ENCODE measurements at places on chromosomes 4 and X. TPM values are rescaled to one million over a fixed set of nuclear protein-coding genes. Genes with fewer than 3 reads are reported as not detected.

DNA sequence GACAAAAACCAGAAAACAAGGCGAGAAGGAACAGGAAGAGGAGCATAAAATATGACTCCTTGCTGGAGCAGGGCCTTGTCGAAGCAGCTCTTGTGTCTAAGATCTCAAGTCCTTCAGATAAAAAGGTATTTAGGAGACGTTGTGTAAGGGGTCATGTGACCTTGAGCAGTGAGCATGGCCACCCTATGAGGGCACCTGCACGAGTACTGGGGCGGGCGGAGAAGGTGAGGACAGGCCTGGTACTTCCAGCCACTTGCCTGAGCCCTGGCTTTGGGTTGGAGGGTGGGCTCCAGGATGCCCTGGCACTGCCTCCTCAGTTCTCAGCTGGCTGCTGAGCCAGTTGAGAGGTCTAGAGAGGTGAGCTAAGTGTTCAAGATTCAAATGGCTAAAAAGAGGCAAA lies 29.9 kb downstream of the NSD2 start:
- H3K27me3 ChIP-seq, result no peaks in the 10 kb centered on the region
- no peak for DNase-seq
- peaks cover 10% of the 10 kb centered on the region for H3K36me3 ChIP-seq
- no peaks in the 10 kb centered on the region for H3K4me1 ChIP-seq

GRCh38 chrX:129786210-129786651 lies 6.5 kb downstream of the SASH3 start:
- no peaks in the 10 kb centered on the region for H3K27me3 ChIP-seq
- no peaks in the 10 kb centered on the region for H3K36me3 ChIP-seq
- H3K4me1 ChIP-seq, result no peaks in the 10 kb centered on the region

DNA sequence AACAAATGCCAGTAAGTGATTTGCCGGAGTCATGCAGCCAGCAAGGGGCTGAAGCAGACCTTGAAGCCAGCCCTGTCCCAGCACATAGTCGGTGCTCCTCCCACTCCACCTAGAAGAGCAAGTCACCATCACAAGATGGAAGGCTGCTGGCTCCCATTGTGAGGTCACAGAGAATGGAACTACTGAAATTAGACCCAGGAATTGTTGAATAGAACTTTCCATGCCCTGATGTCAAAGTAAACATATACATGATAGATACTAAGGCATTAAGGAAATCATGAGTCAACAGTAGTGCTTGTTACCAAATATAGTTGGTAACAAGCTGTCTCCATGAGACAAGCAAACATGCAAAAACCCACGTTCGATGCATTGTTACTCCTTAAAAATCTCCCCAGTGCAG lies 177.1 kb upstream of the MID1 start:
- H3K4me1 ChIP-seq, result no peaks in the 10 kb centered on the region
- DNase-seq, result no peak
- H3K4me3 ChIP-seq, result no peak overlapping the region
- no peaks in the 10 kb centered on the region for H3K36me3 ChIP-seq
- no peak overlapping the region for H3K27ac ChIP-seq

The RAI2 gene
- total RNA-seq, result 24.3 TPM

The CENPVL2 gene
- total RNA-seq, result not detected

Data from tibial nerve (tissue), 4 donors.